AG09309 (cell line): ENCODE measurements at places on chromosomes 16 and 17.
A peak's percentile ranks its signal among the peaks of the same experiment; 100 is the strongest.

DNA sequence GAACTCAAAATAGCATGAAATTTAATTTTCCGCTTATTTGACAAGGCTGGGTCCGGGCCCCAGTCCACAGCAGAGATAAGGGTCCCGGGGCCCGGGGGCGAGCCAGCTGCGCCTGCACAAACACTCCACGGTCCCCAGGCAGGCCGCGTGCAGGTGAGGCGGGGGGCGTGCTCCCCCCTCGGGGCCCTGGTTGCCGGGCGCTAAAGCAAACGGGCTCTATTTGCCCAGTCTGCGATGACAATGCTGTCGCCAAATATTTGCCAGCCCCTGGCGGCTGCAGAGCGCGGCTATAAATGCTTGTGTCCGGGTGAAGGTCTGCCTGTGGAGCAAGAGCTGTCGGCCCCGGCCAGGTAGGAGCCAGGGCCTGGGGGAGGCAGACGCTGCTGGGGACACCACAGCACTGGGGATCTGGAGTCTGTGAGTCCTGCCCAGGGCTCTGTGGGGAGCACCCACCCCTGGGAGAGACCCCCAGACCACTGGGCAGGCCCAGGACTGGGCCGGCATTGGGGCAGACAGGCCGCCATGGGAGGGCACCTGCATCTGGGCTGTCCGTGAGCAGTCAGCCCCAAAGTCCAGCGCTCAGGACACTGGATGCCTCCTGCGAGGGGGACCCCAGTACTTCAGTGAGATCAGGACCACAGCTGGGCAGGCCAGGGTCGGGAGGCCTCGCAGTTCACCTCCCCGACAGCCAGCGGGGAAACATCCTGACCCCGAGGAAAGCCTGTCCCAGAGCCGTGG, at the start of gene PERCC1:
Gene PERCC1, plus strand, starts transcription at position 320 of the 738 bp plus-strand sequence. CDS start 1,516 bp downstream, outside the sequence.
- DNase-seq, result no peak

GRCh38 chr17:34692920-34693319, 113.5 kb downstream of the TMEM132E start:
- no peak for DNase-seq

- no peak for DNase-seq
These were observed 23.6 kb upstream of the KRT17 start for GRCh38 chr17:41647940-41648410.

DNA sequence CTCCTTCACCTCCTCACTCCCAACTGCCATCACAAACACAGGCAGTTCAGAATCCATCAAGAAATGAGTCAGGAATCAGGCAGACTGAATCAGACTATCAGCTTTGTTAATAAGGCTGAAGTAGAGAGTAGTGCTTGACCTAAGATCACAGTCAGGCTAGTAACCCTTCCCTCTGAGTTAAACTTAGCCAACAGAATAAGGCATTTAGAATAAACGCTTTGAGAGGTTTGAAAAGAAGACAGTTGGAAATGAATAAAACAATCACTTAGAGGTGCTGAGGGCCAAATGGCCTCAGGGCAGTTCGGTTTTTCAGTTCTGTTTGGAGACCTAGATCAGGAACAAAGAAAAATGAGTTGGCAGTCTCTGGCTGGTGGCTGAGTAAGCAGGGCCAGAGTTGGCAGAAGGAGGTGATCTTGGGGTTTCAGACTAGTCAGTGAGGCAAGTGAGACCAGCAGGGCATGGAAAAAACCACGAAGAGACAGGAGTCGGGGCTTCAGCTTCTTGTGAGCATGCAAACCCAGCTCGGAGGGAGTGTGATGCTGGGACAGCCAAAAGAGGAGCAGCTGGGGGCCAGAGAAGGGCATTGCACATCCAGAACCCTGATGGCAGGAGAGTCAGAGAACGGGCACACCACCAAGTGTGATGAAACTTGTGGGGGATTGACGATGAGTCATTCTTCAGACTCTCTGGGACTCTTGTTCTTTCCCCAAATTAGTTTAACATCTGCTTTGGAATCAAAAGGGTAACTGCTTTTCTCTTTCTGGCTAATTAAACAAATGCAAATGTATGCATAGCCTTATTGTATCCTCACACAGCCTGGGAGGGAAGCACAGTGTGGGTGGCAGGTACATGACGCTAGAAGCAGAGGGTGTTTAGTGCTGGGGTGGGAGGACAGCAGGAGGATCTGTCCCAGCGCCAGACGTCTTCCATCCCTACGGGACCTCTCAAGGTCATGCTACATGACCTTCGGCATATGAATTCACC, 54.8 kb downstream of the SPECC1 start:
- DNase-seq, result peak; percentile 83

GRCh38 chr17:26818736-26819135, 475.2 kb upstream of the WSB1 start:
- DNase-seq, result no peak

DNA sequence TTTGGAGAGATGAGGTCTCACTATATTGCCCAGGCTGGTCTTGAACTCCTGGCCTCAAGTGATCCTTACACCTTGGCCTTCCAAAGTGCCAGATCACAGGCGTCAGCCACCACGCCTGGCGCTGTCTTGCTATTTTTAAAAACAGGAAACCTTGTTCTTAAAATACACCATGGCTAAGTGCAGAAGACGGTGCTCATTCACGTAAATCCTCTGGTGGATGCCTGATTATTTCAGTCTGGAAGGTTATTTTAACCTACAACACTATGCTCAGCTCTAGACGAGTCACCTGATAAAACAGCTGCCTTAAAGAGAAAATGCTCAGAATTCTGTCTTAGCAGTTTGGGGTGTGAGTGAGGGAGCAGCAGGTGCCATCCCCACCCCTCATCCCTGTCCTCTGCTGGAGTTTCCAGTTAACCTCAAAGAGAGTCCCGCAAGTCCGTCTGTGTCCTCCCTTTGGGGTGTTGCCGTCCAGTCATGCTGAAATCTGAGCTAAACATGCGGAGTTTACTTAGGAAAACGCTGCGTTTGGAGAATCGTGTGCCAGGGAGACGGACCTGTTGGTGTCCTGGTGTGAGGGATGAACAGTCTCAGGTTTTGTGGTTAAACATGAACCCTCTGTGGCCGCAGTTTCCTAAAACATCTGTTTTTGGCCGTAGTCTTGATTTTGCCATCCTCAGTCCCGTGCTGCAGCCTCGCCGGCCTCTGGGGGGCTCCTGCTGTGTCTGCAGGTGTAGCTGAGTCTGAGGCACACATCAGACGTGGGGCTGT, 17.1 kb downstream of the SPG7 start:
- no peak for DNase-seq

DNA sequence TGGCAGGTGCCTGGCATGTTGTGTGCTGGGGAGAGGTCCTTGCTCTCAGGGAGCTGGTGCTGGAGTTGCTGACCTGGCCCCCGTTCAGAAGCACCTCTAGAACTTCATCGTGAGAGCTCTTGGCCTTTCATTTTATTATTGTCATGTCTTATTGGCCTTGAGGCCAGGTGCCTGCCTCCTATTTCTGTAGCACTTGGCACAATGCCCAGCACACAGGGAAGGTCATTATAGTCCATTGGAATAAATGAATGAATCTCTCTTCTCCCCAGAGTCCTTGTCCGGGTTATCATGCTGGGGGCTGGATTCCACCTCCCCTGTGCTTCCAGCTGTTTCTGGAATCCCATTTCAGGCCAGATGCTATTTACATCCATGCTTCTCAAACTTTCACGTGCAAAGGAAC, 169.2 kb downstream of the HAPSTR1 start:
- DNase-seq, result no peak

DNA sequence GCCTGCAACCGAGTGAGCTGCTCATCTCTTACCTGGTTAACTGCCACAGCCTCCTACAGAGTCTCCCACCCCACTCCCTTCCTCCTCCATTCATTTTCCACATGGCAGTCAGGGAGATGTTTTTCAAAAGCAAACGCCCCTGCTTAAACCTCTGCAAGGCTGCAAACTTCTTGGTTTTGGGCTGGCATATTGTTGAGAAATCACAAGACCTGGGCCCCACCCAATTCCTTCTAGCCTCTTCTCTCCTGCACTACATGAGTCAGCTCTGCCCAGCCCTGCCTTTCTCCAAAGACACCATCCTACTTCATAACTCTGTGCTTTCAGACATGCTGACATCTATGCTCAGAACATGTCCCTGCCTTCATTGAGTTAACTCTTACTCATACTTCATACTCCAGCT, 136.1 kb downstream of the SPACA3 start:
- no peak for DNase-seq

GRCh38 chr17:78401246-78401645, 22.8 kb downstream of the PGS1 start:
- DNase-seq, result no peak

DNA sequence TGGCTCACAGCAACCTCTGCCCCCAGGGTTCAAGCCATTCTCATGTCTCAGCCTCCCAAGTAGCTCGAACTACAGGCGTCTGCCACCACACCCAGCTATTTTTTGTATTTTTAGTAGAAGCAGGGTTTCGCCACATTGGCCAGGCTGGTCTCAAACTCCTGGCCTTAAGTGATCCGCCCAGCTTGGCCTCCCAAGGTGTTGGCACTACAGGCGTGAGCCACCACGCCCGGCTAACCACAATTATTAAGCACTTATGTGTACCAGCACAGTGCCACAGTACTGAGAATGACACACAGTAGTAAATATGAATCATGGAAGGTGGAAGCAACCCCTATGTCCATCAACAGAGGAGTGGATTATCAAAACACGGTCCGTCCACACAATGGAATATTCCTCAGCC, 49.8 kb downstream of the COTL1 start:
- no peak for DNase-seq

DNA sequence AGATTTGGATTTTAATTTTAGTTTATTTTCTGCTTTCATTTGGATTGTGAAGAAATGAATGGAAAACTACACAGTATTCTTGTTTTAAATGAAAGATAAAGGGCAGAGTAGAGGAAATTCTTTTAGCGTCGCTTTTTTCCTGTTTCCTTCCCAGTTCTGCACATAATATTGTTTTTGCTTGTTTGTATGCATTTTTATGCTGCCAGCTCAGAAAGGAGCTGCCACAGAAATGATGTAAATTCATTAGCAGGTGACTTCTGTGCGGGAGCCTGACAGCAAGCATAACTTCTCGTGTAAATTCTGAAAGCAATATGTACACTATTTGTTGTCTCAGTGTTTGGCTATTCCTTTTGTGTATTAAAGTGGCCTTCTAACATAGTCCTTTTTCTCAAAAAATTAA, 234.6 kb downstream of the PHKB start:
- no peak for DNase-seq

- DNase-seq, result no peak
These were observed 127.2 kb downstream of the CDH8 start for GRCh38 chr16:61909074-61909473.

GRCh38 chr16:22262460-22262859, 34.7 kb upstream of the POLR3E start:
- DNase-seq, result no peak

DNA sequence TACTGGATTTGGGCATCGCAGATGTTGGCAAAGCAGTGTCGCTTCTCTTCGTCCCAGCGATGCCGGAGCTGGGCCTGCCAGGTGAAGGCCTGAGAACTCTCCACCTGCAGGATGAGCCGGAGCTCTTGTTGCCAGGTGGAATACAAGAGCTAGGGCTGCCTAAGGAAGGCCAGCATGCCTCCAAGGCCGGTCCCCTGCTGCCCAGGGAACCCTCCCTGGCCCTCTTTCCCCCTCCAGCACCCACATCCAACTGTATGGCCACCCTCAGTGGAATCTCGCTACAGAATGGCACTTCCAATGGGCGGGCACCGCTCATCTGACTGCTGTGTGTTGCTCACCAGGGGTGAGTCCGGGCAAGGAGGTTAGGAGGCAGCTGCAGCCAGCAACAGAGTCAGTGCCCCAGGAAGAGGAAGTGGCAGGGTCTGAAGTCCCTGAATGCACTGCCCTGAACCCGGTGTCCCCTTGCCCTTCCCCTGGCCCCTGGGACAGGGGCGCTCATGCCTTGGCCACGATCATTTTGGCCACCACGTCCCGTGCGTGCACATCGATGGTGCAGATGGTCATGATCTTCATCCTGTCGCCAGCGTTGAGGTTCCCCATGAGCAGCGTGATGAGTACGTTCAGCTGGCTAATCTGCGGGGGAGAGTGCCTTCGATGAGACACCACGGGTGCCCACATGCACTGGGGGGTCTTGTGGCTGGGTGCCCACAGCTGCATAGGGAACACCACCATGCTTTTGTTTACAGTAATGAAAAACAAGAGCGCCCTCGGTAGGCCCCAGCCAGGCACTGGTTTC, 75.8 kb downstream of the DNAH17 start:
- no peak for DNase-seq

DNA sequence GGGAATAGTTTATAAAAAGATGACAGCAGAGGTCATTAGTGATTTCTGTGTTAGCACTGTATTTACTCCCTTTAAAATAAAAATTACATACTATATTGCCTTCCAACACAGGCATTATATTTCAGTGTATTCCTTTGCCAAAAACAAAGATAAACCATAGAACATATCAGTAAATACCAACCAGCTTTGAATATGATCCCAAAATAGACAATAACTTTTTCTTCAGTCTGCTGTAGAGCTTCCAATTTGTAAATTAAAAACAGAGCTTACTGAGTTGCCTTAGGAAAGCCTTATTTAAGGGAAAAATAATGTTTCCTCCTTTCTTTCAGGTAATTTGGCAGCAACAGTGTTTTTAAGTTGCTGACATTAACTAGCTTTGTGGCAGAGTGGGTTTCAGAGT, 352.1 kb upstream of the TBX2 start:
- DNase-seq, result no peak

DNA sequence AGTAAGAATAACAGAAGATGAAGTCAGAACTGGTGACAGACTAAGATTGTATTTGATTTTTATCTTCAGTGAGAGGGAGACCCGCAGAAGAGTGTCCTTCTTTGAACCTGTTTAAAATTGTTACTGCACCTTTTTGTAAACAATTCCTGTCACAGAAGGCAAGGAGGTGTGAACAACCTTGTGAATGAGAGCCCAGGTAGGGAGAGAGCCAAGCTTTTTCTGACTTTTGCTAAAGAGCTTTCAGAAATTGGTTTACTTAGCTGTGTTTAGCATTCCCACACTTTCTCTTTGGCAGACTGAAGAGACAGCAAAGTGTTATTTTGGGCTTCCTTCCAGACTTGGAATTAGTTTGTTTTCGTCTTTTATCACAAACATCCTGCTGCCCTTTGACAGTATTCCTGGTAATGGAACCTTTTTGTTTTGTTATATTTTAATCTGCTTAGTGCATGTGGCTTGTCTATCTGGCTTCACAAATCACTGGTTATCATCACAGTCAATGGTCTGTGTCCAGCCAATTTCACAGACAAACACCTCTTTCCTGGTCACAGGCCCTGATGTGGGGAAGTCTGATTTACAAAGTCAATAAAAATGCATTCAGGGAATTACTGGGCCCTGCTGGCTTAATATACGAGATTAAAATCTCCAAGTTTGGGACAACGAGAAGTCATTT, 85.7 kb upstream of the HS3ST2 start:
- no peak for DNase-seq

DNA sequence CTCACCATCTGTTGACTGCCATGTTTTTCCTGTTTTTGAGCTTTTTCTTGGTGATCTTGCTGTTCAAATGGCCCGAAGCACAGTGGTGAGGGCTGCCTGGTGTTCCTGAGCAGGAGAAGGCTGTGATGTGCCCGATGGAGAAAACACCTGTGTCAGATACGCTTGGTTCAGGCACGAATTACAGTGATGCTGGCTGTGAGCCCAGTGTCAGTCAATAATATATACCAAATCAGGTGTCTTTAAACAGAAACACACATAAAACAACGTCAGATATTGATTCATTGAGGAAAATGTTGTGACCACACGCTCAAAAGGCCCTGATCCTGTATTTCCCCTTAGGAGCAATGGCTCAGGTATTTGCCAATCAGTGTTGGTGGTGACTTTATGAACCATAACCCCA, 111.7 kb downstream of the SDR42E1 start:
- DNase-seq, result no peak

GRCh38 chr16:3328643-3329042, 23.3 kb downstream of the ZNF75A start:
- DNase-seq, result no peak

GRCh38 chr17:9299695-9300094, 275.9 kb downstream of the STX8 start:
- no peak for DNase-seq
